ENCODE measurements at places on chromosomes 4 and X.

DNA sequence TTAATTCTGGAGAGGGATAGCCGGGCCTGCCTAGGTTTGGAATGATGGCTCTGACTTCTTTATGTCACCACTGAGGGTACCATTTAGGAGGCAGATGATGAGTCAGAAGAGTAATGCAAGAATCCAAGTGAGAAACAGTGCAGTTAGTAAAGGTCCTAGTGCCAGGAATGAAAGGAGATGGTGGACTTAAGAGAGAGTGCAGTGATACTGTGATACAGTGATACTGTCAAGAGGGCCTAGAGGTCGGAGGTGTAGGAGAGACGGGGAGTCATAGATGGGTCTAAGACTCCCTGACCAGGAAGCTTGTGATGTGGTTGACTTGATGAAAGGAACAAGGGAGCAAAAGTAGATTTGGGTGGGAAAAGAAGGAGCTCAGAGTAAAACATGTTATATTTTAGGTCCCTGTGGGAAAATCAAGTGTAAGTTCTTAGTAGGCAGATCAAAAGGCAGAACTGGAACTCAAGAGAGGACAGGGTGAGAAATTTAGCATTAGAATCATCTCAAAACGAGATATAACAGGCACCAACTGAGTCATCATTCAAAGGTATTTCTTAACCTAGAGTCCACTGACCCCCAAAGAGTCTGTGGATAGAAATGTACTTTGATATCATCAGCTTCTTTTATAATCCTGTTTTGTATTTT is 85.0 kb downstream of the NFKB1 start:
- DNase-seq = no peak

GRCh38 chr4:120688791-120689190 is 233.7 kb downstream of the PRDM5 start:
- DNase-seq = no peak

GRCh38 chr4:177117256-177117655 is 192.4 kb upstream of the NEIL3 start:
- DNase-seq = no peak

DNA sequence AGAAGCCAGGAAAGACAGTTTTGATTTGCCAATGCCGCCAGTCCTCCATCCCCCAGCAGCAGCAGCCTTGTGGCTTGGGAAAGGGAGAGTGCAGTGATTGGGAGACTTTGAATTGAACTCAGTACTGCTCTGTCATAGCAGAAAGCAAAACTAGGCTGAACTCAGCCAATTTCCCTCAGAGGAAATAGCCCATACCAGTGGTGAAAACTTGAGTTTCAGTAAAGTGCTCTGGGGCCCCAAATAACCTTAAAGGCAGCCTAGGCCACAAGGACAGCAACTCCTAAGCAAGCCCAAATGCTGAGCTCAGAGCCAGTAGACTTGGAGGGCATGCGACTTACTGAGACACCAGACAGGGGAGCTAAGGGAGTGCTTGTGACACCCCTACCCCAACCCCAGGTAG is 2.0 kb upstream of the PROM1 start:
- no peak for DNase-seq

- no peak for DNase-seq
Measured at GRCh38 chr4:155597281-155597680, 69.4 kb upstream of the GUCY1A1 start.
